ENCODE measurements at places on chromosomes 6 and 20.

GRCh38 chr6:13480631-13481501 lies 6.5 kb downstream of the GFOD1 start:
- no peak for DNase-seq

DNA sequence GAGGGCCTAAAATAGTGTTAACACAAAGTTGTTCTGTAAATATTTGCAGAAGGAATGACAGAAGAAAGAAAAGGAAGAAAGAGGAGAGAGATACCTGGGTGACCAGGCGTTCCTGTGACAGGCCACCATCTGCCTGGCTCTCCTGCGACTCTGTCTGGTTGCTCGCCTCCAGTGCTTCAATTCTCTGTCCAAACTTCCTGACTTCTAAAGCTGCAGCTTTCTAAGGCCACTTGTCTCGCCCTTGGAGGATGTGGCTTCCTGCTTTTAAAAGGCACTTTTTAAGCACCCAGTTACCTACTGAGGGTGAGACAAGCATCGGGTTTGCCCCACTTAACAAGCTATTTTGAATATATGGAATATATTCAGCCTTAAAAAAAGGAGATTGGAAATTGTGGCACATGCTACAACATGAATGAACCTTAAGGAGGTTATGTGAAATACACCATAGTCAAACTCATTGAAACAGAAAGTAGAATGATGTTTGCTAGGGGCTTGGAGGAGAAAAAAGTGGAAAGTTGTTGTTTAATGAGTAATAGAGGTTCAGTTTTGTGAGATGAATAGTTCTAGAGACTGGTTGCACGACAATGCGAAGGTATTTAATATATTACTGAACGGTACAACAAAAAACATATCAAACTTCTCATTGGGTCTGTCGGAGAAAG lies 32.8 kb downstream of the VIP start:
- DNase-seq, result no peak

- DNase-seq, result no peak
These were observed 102.7 kb downstream of the RIN2 start for GRCh38 chr20:19860737-19861136.

GRCh38 chr6:27138406-27138805 lies 109.1 kb upstream of the PRSS16 start:
- no peak for DNase-seq

DNA sequence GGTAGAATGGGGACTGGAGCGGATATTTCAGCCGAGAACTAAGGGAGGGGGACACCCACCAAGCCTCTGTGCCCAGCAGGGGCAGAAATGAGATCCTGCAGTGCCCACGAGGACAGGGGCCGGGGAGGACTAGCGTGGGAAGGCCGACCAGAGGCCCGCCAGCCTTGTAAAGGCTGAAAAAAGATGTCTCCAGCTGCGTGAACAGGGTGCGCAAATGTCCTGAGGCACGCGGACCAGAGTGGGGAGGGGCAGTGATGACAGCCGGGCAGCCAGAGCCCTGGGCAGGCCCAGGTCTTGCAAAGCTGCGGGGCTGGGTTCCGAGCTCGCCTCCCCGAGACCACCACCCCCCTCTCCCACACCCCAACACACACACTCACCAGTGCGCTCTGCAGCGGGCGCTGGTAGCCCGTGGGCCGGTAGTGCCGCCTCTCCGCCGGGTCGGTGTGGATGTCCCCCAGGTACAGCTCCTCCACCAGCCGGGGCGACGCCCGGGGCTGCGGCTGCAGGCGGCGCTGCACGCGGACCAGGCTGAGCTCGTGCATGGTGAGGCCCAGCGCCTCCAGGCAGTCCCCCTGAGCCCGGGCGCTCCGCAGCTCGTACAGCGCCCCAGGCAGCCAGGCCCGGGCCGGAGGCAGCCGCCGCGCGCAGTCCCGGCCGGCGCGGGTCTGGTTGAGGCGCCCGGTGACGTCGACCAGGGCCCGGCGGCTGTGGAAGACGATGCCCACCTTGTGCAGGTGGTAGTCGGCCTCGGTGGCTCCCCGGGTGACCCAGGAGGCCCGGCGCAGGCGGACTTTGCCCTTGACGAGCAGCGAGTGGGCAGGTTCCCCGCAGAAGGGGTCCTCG lies 48.2 kb downstream of the APCDD1L start:
- DNase-seq, result no peak

- DNase-seq, result peak; percentile 74
These were observed 522 bp upstream of the EPB41L1 start for GRCh38 chr20:36153736-36154699.

DNA sequence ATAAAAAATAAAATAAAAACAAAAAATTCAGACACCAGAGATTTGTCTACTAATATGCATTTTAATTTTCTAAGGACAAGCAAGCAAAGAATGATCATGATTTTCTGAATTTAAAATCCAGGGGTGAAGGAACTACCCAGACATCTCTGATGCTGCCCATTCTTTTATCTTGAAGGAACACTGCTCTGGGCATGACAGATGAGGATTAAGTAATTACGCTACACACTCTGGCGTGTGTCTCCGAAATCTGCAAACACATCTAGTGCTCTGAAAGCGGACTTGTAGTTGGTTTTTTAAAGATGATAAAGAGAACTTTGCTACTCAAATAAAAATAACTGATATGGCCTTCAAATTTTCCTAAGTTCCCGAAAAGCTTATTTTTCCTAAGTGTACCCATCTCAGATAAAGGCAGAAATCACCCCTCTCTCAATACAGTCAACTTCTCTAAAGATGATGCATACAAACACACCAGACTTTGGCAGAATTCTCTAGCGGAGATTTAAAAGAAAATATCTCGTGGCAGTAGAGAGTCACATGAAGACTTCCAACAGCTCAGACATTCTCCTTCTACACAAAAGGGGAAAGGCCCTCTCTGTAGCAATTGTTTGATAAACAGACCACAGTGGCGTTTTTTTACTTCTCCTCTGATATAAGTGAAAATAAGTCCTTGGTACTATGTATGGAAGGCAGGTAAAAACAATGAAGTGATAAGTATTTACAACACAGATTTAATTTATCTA lies 133.8 kb downstream of the BACH2 start:
- no peak for DNase-seq

GRCh38 chr20:6837730-6838129 lies 70.2 kb downstream of the BMP2 start:
- DNase-seq, result no peak

- DNase-seq, result no peak
These were observed 75.8 kb downstream of the MYB start for GRCh38 chr6:135256866-135257265.

DNA sequence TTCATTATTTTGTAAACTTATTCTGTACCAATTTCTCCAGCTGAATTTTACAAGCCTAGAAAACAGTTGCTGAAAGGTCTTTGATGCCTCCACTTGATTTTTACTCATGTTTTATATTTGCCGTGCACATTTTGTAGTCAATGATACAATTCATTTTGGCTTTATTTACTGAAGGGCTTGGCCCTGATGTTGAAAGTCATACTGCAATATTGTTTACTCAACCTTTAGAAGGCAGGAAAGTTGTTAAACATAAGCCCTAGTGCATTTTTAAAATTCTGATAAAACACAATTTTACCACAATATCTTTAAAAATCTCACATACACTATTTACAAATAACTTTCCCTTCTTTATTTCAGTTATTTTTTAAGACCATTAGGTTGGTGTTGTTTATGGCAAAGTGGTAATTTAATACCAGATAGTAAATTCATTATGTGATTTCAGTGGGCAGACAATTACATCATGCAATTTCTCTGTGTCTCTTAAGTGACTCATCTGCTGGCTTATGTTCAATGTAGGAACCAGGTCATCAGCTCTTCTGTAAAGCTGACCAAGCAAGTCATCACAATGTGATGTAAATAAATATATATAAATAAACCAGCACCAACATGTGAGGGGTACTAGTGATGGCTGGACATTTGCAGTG lies 121.1 kb upstream of the SLC35B3 start:
- peak; percentile 69 for DNase-seq

DNA sequence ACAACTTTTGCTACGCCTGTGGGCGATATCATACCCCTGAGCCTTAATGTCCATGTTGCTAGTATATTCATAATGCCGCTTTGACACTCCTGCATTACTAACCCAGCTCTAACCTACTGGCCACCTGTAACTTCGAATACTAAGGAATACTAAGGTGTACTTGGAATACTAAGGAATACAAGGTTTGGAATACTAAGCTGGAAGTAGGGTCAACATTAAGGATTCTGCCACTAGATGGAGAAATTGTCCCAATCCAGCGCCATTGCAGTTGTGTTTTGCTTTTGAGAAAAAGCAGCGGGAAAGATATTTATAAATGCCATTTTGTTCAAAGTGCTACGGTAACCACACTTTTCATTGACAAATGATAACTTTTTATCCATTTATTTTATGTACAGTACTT lies 10.7 kb downstream of the TBXT start:
- DNase-seq, result no peak

- no peak for DNase-seq
These were observed 295.9 kb upstream of the FERMT1 start for GRCh38 chr20:6418732-6419131.

DNA sequence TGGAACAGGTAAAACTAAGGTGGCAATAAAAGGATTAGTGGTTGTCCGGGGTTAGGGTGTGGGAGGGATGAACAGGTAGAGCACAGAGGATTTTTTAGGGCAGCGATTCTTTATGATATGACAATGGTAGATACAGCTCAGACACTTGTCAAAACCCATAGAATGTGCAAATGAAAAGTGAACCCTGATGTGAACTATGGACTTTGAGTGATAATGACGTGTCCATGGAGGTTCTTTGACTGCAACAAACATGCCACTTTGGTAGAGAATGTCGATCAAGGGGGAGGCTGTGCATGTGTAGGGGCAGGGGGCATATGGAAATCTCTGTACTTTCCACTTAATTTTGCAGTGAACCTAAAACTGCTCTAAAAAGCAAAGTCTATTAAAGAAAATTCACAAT lies 100.7 kb downstream of the LAMP5 start:
- DNase-seq, result no peak

- DNase-seq, result no peak
These were observed 10.7 kb upstream of the LAMP5 start for GRCh38 chr20:9503526-9504245.

GRCh38 chr20:33667245-33667675 lies 517 bp downstream of the ACTL10 start:
- DNase-seq, result no peak

- DNase-seq, result no peak
These were observed 275.6 kb downstream of the CDH4 start for GRCh38 chr20:61527626-61528025.

- DNase-seq, result no peak
These were observed 143.6 kb upstream of the GJE1 start for GRCh38 chr6:141988954-141989705.

- no peak for DNase-seq
These were observed 65.2 kb upstream of the PRND start for GRCh38 chr20:4656491-4656890.

GRCh38 chr20:63628246-63628975 lies 1.5 kb upstream of the GMEB2 start:
- peak; percentile 23 for DNase-seq

GRCh38 chr6:55473722-55474121 lies 105.3 kb downstream of the HMGCLL1 start:
- DNase-seq, result no peak

Measured in NCI-H1930 (cell line).